ENCODE measurements at places on chromosomes 4 and X. TPM values are rescaled to one million over a fixed set of nuclear protein-coding genes. Genes with fewer than 3 reads are reported as not detected.

Gene STIM2
- 37.1 TPM for total RNA-seq

- DNase-seq = no peak
Observed at GRCh38 chr4:140904904-140905303, 148.7 kb upstream of the TBC1D9 start.

Gene SMIM10L2A
- 0.21 TPM for total RNA-seq

Gene MGST2
- total RNA-seq = 29.5 TPM

DNA sequence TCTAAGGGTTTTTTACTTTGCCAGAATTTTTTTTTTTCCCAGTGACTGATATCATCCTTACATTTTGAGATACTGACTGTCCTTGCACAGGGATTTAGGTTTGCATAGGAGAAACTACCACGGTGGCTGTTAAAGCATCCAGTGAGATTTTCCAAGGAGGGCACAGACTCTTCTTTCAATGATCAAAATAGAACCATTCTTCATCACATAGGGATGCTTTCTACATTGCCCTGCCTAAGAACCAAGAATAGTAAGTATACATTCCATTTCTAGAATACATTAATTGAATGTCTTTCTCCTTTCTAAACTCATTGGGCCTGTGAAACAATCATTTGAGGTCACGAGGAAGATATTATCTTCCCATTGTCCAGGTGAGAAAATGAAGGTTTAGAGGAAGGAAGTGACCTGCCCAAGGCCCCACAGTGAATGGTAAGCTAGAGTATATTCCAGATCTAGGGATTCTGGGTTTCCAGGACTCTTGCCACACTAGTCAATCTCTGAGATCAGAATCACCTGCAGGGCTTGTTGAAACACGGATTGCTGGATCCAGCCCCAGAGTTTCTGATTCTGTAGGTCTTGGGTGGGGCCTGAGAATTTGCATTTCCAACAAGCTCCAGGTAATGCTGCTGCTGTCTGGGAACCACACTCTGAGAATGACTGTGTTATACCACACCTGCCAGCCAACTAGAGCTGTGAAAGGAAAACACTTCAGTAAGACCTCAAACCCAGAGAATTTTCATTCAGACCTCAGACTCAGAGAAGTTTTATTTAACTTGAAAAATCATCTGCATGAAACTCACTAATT is 17.7 kb upstream of the TMEM154 start:
- DNase-seq = no peak

GRCh38 chr4:108889696-108890483 is 127.0 kb upstream of the ETNPPL start:
- no peak for DNase-seq

- DNase-seq = peak; percentile 20
Observed at GRCh38 chr4:26288355-26288909, 32.4 kb upstream of the RBPJ start.

- no peak for DNase-seq
Observed at GRCh38 chr4:189301692-189302091, 639.0 kb upstream of the FRG1 start.

- DNase-seq = no peak
Observed at GRCh38 chr4:5999830-6000365, 18.3 kb downstream of the C4orf50 start.

GRCh38 chr4:15963001-15963451 is at the start of gene FGFBP2:
Gene FGFBP2 (minus strand): TSS chr4:15963175. CDS start chr4:15963129, 46 bp downstream.
- DNase-seq = peak; percentile 41

GRCh38 chrX:21944136-21944615 is 3.7 kb downstream of the SMS start:
- DNase-seq = no peak

- DNase-seq = no peak
Observed at GRCh38 chr4:73434311-73434710, 1.7 kb upstream of the AFP start.

DNA sequence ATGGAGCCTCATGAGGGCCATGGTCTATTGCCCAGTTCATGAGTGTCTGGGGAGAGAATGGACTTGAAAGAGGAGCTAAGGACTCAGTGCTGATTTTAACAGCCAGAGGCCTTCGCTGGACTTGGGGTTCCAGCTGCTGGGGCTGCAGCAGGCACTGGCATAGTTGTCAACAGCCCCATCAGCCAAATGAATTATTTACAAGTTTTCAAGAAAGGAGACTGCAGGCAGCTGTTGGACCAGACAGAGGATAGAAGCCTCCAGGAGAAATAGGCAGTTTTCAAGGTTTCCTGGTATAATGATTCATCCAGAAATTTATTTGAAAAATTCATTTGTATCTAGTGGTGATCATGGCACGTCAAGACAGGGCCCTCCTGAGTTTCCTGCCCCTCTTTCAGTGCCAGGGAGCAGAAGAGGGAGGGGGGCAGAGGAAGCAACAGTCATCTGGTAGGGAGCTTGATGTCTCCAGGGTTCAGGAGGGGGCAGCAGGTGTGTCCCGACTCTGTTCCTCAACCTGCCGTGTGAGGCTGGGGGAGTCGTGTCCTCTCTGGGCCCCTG is 63.1 kb upstream of the GPR78 start:
- DNase-seq = no peak

Gene NEIL3
- 18.2 TPM for total RNA-seq

Gene HTR2C
- not detected for total RNA-seq

GRCh38 chr4:78889955-78890354 is 49.3 kb downstream of the PAQR3 start:
- no peak for DNase-seq

Gene NPFFR2
- total RNA-seq = not detected

Gene TLR10
- total RNA-seq = not detected

DNA sequence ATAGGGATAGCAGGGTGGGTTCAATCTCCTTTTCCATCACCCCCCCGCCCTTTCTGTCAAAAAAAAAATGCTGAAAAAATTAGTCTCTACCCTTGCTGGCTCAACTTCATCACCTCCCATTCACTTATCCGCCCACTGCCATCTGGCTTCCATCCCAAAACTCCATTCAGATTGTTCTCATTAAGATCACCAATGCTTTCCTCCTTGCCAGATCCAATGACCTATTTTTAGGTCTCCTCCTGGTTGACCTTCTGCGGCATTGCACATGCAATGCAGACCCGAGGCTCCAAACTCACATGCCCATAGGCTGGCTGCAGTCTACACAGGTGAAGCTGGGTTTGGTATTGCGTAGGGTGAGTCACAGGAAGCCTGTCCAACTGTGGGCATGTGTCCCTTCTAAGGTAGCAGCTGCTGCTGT is 21.1 kb upstream of the STIM2 start:
- DNase-seq = no peak

All from activated T-helper 2 cell treated with anti-CD3 and anti-CD28 coated beads, Interferon-gamma antibody, Interleukin-2, Interleukin-4, amounts not matched to agents 10 μg/mL and 5 μg/mL and 100 μg/mL, durations not matched to agents 14 hours and 24 hours and 36 hours (primary cell).